ENCODE measurements at places on chromosomes 11 and 22.

DNA sequence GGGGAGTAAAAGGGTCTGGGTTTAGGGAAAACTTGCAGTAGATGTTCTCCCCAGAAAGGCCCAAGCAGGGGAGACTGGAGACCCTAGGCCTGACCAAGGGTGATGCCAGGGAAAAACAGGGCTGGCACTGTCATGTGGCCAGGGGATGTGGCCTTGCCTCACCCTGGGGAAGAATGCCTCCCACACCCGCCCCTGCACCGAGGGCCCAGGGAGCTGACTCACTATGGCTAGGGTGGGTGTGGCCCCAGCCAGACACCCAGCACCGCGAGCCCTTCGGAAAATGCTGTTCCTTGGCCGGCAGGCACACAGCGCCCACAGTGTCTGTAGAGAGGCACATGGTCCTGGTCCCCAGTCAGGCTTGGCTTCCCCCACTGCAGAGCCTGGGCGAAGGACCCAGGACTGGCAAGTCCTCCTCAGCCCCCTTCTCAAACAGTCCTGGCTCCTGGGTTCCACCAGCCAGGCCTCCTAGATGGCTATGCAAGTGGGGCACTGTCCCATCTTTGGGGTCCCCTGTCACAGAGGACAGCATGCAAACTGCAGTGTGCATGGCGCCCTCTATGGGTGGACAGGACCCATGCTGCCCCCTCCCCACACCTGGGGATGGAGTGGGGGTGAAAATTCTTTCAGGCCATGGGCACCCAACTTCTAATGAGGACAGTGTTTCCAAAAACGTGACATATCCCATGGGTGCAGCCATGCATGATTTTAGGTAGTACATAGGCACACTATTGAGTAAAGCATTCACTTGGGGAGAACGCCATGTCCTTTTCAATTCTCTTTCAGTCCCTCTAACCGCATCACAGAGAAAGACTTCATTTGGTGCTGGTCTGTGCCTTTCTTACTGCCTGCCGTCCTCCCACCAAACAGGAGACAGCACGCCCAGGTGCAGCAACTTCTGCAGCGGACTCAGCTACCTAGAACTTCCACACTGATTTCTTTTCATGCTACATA is 15.2 kb downstream of the TMPRSS5 start:
- DNase-seq, result no peak

GRCh38 chr11:12287374-12288211 is 89.8 kb upstream of the PARVA start:
- DNase-seq, result no peak

GRCh38 chr11:131598305-131598704 is 227.9 kb downstream of the NTM start:
- no peak for DNase-seq

- no peak for DNase-seq
These were observed 1233.8 kb upstream of the CNTN5 start for GRCh38 chr11:97786961-97787360.

DNA sequence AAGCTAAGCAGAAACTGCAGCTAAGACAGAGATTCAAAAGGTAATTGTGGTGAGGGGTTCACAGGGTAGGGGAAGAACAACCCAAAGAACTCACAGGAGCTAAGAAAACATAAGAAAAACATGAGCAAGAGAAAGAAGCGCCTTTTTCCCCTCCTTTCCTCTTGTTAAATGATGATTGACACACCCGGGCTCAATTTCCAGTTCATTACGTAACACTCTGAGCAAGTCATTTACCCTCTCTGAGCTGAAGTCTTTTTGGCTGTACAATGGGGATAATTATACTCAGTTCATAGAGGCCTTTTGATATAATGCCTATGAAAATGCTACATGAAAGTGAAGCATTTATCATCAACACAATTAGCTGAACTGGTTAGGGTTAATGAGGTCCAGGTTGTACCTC is 17.2 kb downstream of the LRP4 start:
- no peak for DNase-seq

DNA sequence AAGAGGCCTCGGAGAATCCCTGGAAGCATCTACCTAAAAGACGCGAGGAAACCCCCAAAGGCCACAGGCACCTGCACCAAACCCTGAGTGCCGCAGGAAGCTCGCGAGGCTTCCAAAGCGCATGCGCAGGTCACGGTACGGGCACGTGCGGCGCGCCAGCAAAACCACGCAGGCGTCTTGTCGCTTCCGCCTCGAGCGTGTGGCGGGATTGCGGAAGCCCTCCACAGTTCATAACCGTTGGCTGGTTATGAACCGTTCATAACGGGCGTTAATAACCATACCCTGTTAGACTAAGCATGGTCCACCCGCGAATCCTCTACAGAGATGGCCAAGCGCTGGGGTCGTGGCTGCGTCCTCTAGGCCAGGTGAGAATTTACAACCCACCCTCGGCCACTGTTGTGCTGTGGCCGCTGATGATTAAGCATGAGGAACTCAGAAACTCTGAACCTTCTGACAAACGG is 46.4 kb downstream of the MORC2 start:
- DNase-seq, result peak; percentile 82

All from CD4-positive, alpha-beta T cell treated with Interleukin-17A for 4 hours (primary cell).